Hematopoietic multipotent progenitor cell treated with erythropoietin and hydrocortisone succinate and interleukin-3 and kit ligand, for 17 days (in vitro differentiated cells): ENCODE measurements at places on chromosomes 7 and 10.

DNA sequence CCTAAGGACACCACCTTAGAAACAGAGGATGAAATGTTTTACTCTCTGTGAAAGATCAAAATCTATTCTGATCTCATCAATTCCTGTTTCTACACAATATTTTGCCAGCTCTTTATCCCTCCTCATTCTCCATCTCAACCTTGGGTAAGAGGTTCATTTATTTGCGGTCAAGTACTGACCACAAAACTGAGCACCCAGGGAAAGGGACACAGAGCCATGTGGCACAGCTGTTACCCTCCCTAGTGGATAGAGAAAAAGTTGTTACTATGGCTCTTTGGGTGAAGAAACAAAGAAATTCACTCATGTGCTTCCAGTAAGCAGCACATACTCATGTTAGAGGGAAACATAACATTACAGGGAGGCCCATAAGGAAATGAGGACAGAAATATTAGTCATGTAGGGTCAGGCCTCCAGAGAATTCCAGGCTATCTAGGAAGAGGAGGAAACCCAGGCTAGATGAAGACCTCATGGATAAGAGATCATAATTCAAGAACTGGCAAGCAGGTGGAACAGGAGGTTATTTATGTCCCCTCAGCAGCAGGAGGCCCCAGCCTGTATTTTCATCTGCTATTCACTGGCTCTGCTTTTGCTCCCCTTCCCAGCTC lies 114.5 kb downstream of the ATE1 start:
- DNase-seq, result no peak

DNA sequence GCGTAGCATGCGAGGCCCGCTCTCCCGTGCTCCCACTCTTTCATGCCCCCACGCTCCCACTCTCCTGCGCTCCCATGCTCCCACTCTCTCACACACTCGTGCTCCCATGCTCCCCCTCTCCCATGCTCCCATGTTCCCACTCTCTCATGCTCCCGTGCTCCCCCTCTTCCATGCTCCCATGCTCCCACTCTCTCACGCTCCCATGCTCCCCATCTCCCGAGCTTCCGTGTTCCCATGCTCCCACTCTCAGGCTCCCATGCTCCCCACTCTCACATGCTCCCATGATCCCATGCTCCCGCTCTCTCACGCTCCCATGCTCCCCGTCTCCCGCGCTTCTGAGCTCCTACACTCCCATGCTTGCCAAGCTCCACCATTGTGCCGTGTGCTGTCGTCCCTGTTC lies 84.4 kb upstream of the ANLN start:
- DNase-seq, result no peak

DNA sequence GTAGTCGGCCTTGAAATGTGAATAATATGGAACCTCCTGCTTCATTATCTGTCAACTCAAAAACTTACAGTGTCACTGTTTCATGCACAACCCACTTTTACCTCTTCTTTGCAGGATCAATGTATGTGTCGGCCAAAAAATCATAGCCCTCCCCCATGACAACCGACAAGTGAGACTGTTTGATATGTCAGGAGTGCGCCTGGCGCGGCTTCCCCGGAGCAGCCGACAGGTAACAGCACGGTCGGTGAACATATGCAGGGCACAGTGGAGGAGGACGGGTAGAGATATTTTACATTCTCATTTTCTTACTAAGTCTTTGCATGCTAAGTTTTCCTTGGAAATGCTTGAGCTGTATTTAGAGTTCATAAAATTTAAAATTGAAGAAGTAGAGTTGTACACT lies 68.6 kb downstream of the WDR37 start:
- no peak for DNase-seq

- no peak for DNase-seq
Measured at GRCh38 chr7:88102675-88103074, 117.2 kb downstream of the SRI start.

DNA sequence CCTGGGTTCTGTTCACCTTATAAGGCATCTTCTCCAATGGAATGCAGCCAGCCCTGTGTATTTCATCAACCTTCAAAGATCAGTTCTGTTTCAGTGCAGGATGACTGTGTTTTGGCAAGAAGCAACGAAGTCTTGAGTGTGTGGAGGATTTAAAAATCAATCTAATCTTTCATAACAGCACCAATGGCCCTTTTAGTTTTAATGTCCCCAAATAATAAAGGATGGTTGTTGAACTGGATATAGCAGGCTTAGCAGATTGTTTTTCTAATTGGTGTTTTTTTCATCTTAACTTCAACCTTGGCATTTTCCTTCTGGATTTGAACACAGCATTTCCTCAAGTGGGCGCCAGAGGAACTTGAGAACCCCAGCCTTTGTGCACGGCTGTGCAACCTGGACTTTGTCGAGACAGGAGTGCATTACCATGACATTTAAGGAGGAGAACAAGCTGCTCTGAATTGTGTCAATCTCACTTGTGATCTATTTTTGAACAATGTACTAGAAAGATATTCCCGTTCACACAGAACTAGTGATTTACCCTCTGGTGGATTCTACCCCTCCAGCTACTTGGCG lies 313.3 kb upstream of the AKR1E2 start:
- no peak for DNase-seq

DNA sequence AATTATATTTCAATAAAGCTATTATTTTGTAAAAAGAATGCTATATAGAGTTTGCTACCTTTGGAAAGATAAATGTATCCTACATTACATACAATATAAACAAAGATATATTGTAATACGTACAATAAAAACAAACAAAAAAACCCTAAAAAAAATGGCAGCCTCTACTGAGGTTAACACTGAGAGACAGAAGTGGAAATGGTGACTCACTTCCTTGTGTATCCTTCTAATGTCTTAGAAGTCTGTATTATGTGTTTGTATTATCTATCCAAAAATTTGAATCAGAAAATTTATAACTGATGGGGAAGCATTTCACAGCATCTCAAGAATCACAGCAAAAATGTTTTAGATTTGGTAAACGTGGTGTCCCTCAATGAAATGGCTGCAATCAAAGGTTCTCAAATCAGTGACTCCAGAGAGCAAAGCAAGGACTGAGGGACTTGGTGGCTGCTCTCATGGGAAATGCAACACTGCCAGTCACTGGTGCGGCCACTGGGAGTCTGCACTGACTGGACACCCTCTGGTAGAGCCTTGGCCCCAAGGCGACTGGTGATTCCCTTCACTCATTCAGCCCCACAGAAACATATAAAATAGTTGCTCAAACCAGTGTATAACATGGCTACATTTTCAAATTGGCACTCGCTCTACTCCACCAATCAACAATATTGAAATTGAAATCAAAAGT lies 53.8 kb downstream of the PANK1 start:
- no peak for DNase-seq

DNA sequence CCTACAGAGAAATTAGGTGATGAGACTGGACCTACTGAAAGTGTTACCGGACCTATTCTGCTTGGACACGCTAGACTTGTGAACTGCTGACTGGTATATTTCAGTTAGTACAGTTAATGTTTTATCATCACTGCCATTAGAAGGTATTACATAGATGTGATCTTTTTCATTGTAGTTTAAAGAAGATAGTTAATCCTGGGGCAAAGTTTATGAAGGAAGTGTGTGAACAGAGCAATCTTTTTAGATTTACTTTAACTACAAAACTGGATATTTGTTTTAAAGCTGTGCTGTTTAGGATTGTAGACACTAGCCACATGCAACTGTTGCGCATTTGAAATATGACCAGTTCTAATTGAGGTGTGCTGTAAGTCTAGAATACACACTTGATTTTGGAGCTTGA lies 446.7 kb downstream of the AUTS2 start:
- DNase-seq, result no peak

GRCh38 chr7:2611922-2612321 lies 19.9 kb upstream of the TTYH3 start:
- DNase-seq, result no peak

- no peak for DNase-seq
Measured at GRCh38 chr7:26525398-26526264, 234.0 kb downstream of the SNX10 start.

GRCh38 chr10:62534031-62534430 lies 159.9 kb downstream of the ZNF365 start:
- DNase-seq, result no peak

DNA sequence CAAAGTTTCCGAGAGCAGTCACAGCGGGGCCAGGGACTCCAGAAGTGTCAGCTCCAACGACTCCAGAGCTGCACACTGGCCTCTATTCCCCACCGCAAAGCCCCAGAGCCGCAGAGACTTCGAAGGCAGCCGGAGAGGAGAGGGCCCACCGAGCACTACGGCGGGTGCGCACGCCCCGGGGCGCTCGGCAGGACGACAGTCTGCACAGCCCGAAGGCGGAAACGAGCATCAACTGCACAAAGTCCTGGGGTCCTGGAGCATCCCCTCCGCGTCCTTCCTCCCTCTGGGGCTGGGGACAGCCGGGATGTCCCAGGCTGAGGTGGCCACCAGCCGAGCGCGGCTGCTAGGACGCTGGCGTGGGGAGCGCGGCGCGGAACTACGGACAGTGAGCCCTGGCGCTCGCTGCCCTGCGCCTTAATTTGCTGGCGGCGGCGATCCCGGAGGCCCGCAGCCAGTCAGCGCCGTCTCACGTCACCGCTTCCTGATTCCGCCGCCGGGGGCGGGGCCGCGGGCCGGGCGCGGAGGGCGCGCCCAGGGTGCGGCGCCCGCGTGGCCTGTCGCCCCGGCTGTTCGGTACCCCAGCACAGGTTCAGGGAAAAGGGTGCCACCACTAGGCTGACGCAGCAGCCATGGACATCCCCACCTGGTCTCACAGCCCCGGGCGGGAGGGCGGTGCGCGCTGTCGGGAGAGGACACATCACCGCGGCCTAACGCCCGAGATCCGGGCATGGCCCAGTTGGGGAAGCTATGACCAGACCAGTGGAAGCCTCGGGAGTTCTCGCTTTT lies at the start of gene TBX20:
TBX20 (minus strand) TSS at position 391 of the 786 bp plus-strand sequence. CDS start 480 bp downstream, outside the sequence.
- no peak for DNase-seq

DNA sequence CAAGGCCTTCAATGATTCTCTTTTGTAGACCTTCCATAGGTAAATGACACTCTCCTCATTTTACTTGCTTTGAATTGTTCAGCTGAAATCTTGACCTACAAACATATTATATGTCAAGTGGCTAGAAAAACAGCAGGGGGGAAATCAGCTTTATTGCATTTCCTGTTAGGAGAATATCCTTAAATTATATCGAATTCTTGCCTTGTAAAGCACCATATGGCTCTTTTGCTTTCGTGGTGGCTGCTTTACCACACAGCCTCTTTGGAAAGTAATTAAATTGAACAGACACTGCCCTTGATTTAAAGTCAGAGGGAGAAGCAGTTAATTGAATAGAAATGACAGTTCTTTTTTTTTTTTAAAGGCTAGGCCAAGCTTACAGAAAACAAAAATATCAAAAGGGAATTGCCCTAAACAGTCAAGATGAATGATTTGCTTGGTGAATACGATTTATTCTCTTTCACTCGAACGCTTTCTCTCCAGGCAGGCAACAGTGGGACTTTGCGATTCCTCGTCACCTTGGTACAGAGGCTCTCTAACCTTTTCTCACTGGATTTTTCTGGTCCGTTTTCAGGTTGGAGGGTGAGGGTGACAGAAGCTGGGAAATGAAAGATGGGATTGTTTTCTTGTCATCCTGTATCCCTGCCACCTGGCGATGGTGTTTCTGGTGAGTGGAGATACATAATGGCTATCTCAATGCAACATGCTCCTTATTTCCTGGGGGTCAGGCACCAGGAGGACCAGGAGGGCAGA lies 126.0 kb downstream of the GATA3 start:
- DNase-seq, result no peak

DNA sequence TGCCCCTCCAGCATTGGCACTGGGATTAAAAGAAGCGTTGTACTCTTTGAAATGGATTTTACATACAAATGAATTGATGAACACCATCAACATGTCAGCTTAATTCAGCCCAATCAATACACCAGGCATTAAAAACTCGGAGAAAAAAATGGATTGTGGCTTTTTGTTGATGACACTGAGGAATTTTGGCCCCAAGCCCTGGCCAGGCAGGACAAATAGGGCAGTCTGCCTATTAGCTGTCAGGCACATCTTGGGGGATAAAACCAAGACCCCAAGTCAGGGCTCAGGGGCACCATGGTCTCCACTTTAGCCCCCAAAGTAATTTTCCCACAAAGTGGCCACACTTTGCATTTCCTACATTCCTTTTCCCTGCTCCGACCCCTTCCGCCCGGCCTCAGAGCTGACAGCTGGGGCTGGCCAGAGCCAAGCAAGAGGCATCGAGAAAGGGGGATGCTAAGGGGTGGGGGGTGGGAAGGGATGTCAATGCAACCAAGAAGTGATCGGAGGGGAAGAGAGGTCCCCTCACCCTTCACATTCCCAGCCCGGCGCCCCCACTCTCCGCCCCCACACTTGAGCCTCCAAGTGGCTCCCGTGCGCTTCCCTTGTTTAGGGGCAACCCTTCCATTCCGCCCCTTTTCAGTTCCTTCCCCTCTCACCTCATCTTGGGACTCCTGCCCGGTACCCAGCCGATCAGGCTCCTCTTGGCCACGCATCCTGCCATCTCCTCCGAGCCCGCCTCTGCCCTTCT lies 711 bp downstream of the HIP1 start:
- DNase-seq, result peak; percentile 8

DNA sequence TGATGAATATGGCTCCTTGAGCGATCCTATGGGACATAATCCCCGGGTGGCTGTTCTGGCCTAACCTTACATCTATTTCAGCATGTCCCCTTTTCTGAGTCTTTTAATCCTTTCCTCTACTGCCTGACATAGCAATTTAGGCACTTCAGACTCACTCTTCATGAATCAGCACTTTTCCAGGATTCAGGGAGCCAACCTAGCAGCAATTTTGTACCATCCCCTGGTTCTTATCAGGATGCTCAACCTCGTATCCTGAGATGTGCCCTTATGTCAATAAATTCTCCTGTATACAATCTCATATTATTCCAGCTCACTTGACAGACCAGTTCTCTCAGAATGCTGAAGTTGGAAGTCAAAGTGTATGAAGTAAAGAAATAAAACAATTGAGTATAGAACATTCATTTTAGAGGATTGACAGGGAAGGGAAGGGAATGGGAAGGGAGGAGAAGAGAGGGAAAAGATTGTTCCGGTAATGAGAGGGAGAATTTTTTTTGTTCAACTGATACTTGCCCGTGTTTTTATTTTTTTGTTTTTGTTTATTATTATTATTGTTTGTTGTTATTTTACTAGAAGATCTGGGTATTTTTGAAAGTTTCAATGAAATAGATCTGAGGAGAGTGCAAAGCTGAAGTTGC lies 8.2 kb upstream of the ZC3HAV1 start:
- peak; percentile 82 for DNase-seq
